ENCODE measurements at places on chromosomes 7 and 10.
A peak's percentile ranks its signal among the peaks of the same experiment; 100 is the strongest.

DNA sequence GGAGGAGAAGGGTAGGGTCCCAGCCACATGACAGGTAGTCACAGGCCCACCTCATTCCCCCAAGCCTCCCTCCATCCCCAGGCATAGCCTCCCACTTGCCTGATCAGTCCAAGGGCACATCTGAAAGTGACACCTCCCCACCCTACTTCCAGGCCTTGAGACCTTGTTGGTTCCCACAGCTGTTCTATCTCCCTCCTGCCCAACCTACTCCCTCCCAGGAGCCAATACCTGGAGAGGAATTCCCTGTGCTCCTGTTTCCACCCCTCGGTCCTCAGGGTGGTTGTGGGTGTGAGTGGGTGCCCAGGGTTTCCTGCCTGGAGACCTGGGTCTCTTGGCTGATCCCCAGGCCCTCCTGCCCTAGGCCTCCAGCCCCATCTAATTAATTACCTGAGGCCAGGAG is 11.6 kb upstream of the IMPDH1 start:
- DNase-seq: no peak

DNA sequence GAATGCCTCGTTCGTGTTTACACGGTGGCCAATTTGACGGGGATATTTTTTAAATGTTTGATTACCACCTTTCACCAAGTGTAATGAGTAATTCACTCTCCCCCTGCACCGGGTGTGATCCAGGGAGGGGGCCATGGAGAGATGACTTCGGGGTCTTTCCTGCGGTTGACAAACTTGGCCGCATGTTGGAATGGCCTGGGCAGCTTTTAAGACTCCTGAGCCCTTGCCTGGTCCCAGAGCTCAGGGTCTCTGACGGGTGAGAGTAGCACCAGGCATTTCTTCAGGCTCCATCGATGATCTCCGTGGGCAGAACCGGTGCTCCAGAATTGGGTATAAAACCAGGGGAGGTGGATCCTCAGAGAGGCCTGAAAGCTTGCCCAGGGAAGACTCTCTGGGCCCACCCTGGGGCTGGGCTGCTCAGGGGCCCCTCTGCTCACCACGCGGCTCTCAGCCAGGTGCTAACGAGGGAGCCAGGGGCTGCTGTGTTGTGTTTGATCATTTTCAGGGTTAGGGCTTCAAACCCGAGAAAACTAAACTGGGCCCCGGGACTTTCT is 882 bp downstream of the ZNF282 start:
- no peak for DNase-seq

GRCh38 chr10:36771725-36772124 is 353.7 kb upstream of the ANKRD30A start:
- DNase-seq: no peak

GRCh38 chr10:18980089-18980629 is 68.4 kb upstream of the MALRD1 start:
- DNase-seq: no peak

DNA sequence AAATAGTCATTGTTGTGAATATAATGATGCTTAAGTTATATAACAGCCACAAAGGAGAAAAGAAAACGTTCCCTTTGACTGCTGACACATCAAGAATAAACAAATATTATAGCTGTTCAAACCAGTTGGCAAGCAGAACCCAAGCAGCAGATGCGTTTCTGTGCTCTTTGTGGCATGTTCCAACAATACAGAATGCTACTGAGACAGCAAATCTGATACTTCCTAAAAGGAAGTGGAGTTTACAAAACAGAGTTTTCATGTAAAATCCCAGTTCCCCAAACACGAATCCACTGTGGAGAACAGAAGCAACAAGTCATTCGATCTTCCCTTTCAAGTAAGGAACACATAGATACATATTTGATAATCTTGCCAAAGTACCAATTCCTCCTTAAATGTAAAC is 170.9 kb upstream of the ASAH2 start:
- DNase-seq: no peak

- peak; percentile 52 for DNase-seq
Observed at GRCh38 chr7:120395526-120396019, 122.6 kb downstream of the KCND2 start.

GRCh38 chr7:94115316-94115715 is 111.2 kb upstream of the BET1 start:
- no peak for DNase-seq

- DNase-seq: no peak
Observed at GRCh38 chr7:155484483-155485399, 26.8 kb downstream of the EN2 start.

DNA sequence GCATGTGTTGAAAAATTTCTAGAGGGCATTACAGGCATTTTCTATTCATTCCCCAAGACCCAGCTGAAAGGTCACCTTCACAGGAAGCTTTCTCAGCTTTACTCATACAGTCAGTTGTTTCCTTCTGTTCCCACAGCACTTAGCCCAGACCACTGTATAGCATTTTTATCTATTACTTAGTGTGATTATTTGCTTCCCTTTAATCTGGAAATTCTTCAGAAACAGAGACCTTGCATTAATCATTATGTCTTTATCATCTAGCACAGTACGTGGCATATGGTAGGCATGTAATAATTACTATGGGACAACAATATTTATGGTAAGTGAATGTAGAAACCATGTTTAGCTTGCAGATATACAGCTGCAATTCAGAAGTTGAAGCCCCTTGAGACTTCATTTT is 38.2 kb upstream of the CDK6 start:
- DNase-seq: no peak

DNA sequence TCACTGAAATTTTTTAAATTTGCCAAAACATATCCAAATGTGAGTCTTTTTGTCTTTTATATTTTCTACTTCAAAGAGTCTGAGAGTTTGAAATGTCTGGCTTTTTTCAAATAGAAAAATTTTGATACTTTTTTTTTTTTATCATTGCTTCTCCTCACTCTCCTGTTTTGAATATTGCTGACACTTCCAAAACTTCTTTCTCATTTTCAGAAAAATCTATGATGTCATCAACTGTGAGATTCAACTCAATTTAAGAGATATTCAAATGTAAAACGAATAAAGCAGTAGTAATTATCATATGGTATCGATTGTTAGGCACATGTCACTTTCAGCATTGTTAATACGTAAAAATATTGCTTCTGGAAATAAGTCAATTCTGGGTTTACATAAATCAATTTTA is 505.8 kb upstream of the STEAP1 start:
- no peak for DNase-seq

GRCh38 chr10:29734640-29734961 is 99.8 kb upstream of the SVIL start:
- DNase-seq: no peak

GRCh38 chr10:47018026-47018735 is 107.0 kb downstream of the PTPN20 start:
- DNase-seq: no peak

DNA sequence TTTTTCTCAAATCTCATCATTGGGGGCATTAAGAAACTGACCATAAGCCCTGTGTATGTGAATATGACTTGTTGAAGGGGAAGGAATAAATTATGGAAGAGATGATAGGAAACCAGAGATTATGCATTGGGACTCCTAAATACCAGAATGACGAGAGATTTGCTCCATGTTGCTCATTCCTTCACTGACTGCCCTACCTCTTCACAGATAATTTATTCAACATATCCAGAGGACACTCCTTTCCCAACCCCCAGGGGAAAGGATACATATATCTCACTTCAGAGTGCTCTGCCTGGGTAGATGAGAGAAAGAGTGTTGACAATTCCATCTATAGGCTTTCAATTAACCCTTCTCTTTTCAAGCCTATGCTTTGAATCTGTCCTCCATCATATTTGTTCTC is 145.3 kb upstream of the RHOBTB1 start:
- DNase-seq: no peak

DNA sequence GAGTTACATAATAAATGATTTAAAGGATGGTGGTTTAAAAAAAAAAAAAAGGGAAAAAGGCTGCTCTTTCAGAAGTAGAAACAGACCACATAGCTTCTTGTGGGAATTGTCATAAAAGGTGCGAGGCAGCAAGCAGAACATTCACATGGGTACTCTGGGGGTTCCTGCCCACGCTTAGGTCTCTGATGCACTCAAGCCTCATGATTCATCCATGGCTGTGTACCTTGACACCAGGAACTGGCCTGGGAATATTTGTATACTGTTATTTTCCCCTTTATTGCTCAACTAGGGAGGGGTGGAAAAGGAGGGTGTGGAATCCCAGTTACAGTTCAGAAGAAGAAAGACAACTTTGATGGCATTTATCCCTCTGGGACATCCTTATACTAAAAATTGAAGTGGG is 4.0 kb downstream of the PON2 start:
- DNase-seq: no peak

DNA sequence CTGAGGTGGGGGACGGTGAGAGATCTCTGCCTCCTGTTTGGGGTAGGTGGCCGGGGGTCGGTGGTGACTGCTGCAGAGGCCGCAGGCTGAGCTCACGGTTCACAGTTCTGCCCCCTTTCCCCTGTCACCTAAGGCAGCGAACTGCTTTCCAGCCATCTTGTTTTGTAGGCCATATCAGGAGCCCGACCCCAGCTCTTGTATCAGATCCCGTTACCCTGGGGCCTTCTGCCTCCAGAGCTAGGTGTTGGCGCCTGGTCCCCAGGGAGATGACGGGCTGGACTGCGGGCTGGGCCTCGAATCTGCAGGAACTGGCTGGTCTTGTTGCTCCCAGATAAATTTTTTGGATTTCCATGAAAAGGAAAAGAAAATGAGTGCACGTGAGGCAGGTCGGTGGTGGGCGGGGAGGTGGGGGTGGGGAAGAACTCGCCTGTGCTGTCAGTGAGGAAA is 183.0 kb downstream of the DNAJB6 start:
- no peak for DNase-seq
